ENCODE measurements at places on chromosomes 6 and 20. TPM values are rescaled to one million over a fixed set of nuclear protein-coding genes. Genes with fewer than 3 reads are reported as not detected.

The OR2H1 gene
- not detected for total RNA-seq

The BIRC7 gene
- total RNA-seq: 1.1 TPM

The NT5E gene
- 6.1 TPM for total RNA-seq

The KIF25 gene
- total RNA-seq: not detected

The POM121L2 gene
- not detected for total RNA-seq

The TNF gene
- total RNA-seq: not detected

The GSTA4 gene
- total RNA-seq: 11.7 TPM

The TINAG gene
- 0.30 TPM for total RNA-seq

The SLC13A3 gene
- 0.38 TPM for total RNA-seq

The EPHA7 gene
- total RNA-seq: 3.0 TPM

The TBC1D32 gene
- total RNA-seq: 3.5 TPM

The TAAR1 gene
- not detected for total RNA-seq

The OR12D2 gene
- total RNA-seq: not detected

The CTCFL gene
- total RNA-seq: not detected

The COL9A3 gene
- 1.8 TPM for total RNA-seq

The OPN5 gene
- total RNA-seq: not detected

The FERMT1 gene
- 1.3 TPM for total RNA-seq

The MAFB gene
- total RNA-seq: 5.3 TPM

The ZBTB12 gene
- 3.8 TPM for total RNA-seq

The LST1 gene
- 2.5 TPM for total RNA-seq

The CYB5R4 gene
- total RNA-seq: 4.6 TPM

The FNDC1 gene
- total RNA-seq: 2.4 TPM

The PSORS1C1 gene
- 3.3 TPM for total RNA-seq

The SPATS1 gene
- not detected for total RNA-seq

The ELOVL5 gene
- total RNA-seq: 37.0 TPM

The EIF6 gene
- 42.1 TPM for total RNA-seq

The VGLL2 gene
- total RNA-seq: not detected

The EMILIN3 gene
- 2.6 TPM for total RNA-seq

The CLPSL1 gene
- not detected for total RNA-seq

The DEFB124 gene
- total RNA-seq: not detected

The CFB gene
- total RNA-seq: 4.6 TPM

The EYS gene
- total RNA-seq: 0.27 TPM

The FKBP5 gene
- 116 TPM for total RNA-seq

The ZNF311 gene
- 0.20 TPM for total RNA-seq

The GID8 gene
- 15.9 TPM for total RNA-seq

The CEP85L gene
- 5.1 TPM for total RNA-seq

The DUSP15 gene
- 2.4 TPM for total RNA-seq

The AAR2 gene
- 21.8 TPM for total RNA-seq

The HTR1E gene
- total RNA-seq: not detected

The DEFB132 gene
- not detected for total RNA-seq

The PLEKHG1 gene
- 16.8 TPM for total RNA-seq

The RCAN2 gene
- total RNA-seq: 331 TPM

The OVOL2 gene
- not detected for total RNA-seq

The PBOV1 gene
- not detected for total RNA-seq

The MACROD2 gene
- total RNA-seq: 2.7 TPM

The IMPG1 gene
- total RNA-seq: not detected

The FAM50B gene
- 21.5 TPM for total RNA-seq

The B3GAT2 gene
- total RNA-seq: not detected

The RBM24 gene
- total RNA-seq: 229 TPM
